ENCODE measurements at places on chromosomes 7 and 10. TPM values are rescaled to one million over a fixed set of nuclear protein-coding genes. Genes with fewer than 3 reads are reported as not detected.

Gene SLC13A1
- total RNA-seq: not detected

Gene CALHM3
- total RNA-seq: not detected

Gene SRGN
- total RNA-seq: 408 TPM

Gene NKX2-3
- not detected for total RNA-seq

Gene OPN4
- total RNA-seq: not detected

Gene TSPAN13
- total RNA-seq: 45.1 TPM

Gene RSPH10B2
- 0.22 TPM for total RNA-seq

Gene H2BK1
- not detected for total RNA-seq

Gene CDK14
- total RNA-seq: 1.6 TPM

Gene GPR37
- 0.87 TPM for total RNA-seq

Gene HMX3
- total RNA-seq: not detected

Gene CLDN4
- not detected for total RNA-seq

Gene STAG3
- total RNA-seq: 0.20 TPM

Gene ZNF25
- total RNA-seq: 3.3 TPM

Gene UCN3
- total RNA-seq: not detected

Gene TMEM236
- 0.65 TPM for total RNA-seq

DNA sequence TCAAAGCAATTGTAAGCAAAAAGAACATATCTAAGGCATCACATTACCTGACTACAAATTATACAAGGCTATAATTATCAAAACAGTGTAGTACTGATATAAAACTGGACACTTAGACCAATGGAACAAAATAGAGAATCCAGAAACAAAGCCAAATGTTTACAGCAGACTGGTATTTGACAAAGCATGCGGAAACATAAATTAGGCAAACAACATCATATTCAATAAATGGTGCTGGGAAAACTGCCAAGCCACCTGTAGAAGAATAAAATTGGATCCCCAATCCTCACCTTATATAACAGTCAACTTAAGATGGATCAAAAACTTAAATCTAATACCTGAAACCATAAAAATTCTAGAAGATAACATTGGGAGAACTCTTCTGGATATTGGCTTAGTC lies 240.8 kb upstream of the POM121L12 start:
- no peak for DNase-seq

- no peak for DNase-seq
Measured at GRCh38 chr7:46390042-46390441, 469.0 kb upstream of the IGFBP3 start.

GRCh38 chr7:86966916-86967315 lies 92.5 kb downstream of the ELAPOR2 start:
- DNase-seq: no peak

DNA sequence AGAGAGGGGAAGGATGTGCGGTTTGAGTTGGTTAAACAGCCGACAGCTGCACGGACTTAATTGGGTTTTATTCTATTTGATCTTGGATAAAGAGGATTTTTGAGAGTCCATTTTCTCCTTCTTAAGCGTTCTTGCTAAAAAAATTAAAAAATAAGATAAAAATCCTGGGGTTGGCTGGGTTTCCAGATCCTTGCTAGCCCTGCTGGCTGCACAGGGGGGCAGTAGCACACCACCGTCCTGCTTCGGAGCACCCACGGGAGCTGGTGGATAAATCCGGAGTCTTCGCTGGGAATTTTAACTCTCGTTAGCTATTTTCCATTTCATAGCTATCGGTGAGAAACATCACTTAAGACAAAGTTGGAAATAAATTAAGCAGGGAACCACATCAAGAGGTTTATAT lies 792.0 kb downstream of the TYW1 start:
- DNase-seq: no peak

GRCh38 chr10:132142396-132143161 lies 44.2 kb upstream of the DPYSL4 start:
- no peak for DNase-seq

DNA sequence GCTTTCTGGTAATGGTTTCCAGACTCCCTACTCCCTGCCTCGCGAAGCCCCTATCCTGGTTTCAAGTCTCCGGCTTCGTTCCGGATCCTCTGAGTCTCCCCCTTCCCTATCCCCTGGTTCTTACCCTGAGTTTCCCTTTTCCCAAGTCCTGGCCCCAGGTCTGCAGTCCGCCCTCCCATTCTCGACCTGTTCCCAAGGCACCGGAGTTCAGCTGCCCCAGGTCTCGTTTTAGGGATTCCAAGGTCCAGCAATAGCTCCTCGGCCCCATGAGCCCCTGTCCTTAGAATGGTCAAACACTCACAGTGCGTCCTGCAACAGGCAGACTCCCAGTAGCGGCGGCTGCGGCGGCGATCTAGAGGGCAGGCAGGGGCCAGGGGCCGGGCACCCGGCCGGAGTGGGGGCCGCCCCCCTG lies 274 bp downstream of the PITX3 start:
- DNase-seq: no peak

DNA sequence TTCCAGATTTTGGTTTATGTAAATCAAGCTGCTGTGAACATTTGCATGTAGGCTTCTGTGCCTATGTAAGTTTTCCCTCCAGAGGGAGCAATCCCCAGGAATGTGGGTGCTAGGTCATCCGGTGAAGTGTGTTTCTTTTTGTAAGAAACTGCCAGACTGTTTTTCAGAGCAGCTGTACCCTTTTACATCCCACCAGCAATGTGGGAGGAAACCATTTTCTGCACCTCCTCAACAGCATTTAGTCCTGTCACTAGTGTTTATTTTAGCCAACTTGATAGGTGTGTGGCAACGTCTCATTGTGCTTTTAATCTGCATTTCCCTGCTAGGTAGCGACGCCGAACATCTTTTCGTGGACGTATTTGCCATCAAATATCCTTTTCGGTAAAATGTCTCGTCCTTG lies 395.7 kb upstream of the FOXK1 start:
- DNase-seq: no peak

DNA sequence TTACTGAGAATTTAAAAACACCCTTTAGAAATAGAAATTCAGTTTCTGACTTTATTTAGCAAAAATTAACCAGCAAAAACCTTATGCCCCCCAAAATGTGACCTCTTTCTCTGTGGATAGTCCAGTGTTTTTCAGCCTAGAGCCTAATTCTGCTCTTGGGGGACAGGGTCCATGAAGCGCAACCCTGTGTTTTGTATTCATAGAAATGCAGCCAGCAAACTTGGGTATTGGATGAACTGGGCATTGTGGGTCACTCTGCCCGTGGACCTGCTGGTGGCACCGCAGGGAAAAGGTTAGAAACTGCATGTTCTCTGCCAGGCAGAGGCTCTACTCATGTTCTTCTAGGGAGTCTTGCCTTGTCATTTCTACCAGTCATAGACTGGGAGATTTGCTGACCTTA lies 787.4 kb upstream of the C7orf33 start:
- DNase-seq: no peak

DNA sequence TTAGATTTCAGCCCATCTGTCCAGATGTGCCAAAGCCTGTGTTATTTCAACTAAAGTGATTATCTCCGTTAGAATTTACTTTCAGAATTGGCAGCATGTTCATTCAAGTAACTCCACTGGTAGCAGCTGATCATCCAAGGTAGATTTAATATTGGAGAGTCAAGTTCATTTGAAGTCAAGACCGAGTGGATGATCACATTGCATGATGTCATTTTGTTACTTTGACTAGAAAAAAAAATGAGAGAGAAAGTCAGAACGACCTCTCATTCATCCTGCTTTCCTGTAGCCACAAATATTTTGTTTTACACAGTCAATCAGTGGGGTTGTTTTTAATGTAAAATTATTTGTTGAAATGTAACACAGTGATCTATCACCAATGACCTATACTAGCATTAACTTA lies 196.7 kb upstream of the PHYHIPL start:
- DNase-seq: no peak

DNA sequence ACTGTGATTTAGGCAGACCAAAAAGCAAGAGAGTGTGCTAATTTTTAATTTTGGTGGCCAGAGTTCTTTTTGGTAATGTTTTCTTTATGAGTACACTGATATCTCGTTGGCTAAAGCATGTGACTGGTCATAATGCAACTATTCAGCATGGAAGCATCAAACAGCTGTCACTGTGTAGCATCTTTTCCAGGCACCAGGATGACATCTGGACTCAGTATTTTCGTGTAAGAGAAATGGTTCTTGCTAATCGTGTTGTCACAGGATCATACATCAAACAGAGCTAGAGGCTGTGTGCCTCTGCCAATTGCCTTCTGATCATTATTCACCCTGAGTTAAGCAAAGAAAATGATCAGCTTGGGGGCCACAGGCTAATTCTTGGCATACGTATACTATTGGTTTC lies 118.9 kb downstream of the SND1 start:
- DNase-seq: no peak

DNA sequence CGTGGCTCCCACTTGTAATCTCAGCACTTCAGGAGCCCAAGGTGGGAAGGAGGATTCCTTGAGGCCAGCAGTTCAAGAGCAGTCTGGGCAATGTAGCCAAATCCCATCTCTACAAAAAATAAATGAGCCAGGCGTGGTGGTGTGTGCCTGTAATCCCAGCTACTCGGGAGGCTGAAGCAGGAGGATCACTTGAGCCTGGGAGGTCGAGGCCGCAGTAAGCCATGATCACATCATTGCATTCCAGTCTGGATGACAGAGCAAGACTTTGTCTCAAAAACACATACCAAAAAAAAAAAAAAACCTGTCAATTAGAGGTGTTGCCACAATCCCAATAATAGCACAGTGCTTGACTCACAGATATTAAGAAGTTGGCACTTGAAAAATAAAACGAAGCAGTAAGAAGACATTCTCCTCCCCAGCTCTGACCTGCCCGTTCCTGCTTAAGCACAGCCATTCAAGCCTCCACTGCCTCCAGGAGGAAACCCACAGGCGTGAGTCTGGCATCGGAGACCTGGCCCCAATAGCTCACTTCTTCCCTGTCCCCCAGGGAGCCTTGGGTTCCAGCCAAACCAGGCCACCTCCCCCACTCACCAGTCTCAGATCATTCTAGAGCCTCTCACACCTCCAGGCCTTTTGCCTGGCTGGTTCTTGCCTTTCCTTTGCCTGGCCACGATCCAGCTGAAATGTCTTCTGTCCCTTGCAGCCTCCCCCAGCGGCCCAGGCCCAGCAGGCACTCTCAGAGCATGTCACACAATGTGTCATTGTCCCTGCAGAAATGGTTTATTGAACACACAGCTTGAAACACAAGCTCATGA lies 45.3 kb upstream of the GTF2I start:
- no peak for DNase-seq

- no peak for DNase-seq
Measured at GRCh38 chr7:108157606-108158335, 27.6 kb upstream of the LAMB4 start.

- DNase-seq: no peak
Measured at GRCh38 chr7:134040988-134041387, 86.2 kb upstream of the LRGUK start.

GRCh38 chr7:57819491-57819981 lies 369.6 kb downstream of the ZNF716 start:
- no peak for DNase-seq

DNA sequence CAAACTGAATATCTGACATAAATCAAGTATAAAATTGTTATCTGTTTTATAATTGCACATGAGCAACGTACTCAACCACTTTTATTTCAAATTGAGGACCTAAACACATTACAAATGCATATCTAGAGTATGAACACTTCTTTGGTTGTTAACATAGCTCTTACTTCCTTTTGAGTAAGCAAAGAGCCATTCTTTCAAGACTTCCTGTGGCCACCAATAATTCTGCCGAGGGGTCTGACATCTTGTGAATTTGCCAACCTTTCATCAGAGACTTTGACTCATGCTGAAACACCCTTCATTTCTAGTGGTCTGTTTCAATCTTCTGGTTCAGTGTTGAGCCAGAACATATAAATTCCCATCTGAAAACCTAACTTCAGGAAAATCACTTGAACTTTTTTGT lies 59.4 kb downstream of the CDK14 start:
- peak; percentile 80 for DNase-seq

GRCh38 chr10:102433619-102434046 lies 1.3 kb upstream of the CUEDC2 start:
- no peak for DNase-seq

DNA sequence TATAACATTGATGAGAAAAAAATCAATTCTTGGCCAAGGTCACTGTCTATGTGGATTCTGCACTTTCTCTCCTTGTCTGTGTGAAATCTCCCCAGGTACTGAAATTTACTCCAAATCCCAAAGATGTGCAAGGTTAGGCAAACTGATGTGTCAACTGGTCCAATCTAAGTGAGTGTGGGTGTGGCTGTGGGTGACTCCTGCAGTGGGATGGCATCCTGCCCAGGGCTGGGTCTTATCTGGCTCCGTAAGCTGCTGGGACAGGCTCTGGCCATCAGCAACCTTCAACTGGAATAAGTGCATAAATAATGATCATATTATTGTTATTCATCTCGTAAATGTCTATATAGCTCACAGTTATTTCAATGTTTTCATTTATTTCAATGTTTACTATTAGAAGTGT lies 79.3 kb downstream of the JCAD start:
- no peak for DNase-seq

- no peak for DNase-seq
Measured at GRCh38 chr7:87458148-87458547, 17.3 kb downstream of the ABCB4 start.

GRCh38 chr7:43659549-43659896 lies 69.8 kb downstream of the COA1 start:
- DNase-seq: no peak

- DNase-seq: peak; percentile 85
Measured at GRCh38 chr10:51430506-51430905, 268.9 kb downstream of the CSTF2T start.

DNA sequence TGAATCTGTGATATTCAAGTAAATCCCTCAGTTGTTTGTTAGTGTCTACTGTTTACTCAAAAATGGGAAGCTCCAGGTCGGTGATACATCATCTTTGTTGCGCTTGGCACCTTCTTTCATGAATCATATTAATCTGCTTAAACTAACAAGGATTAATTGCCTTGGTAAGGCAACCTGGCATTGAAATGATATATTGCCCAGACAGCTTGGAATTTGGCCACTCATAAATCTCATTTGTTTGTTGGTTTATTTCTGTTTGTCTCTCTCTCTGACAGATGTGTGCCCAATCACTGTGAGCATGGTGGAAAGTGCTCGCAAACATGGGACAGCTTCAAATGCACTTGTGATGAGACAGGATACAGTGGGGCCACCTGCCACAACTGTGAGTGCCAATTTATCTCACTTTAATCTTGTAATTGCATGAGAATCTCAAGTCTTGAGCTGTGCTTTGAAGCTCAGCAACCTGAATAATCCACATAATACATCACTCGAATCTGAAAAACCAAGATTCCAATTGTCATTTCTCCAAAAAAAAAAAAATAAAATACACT lies 1104.8 kb upstream of the C7orf33 start:
- DNase-seq: no peak

GRCh38 chr10:5268743-5269142 lies 72.1 kb downstream of the AKR1C4 start:
- DNase-seq: no peak

GRCh38 chr10:94150541-94151184 lies 156.9 kb downstream of the PLCE1 start:
- DNase-seq: no peak

GRCh38 chr10:129962872-129963640 lies 1.0 kb downstream of the EBF3 start:
- peak; percentile 48 for DNase-seq

Measured in lung microvascular endothelial cell (primary cell).